ENCODE measurements at places on chromosomes 16 and 17.

DNA sequence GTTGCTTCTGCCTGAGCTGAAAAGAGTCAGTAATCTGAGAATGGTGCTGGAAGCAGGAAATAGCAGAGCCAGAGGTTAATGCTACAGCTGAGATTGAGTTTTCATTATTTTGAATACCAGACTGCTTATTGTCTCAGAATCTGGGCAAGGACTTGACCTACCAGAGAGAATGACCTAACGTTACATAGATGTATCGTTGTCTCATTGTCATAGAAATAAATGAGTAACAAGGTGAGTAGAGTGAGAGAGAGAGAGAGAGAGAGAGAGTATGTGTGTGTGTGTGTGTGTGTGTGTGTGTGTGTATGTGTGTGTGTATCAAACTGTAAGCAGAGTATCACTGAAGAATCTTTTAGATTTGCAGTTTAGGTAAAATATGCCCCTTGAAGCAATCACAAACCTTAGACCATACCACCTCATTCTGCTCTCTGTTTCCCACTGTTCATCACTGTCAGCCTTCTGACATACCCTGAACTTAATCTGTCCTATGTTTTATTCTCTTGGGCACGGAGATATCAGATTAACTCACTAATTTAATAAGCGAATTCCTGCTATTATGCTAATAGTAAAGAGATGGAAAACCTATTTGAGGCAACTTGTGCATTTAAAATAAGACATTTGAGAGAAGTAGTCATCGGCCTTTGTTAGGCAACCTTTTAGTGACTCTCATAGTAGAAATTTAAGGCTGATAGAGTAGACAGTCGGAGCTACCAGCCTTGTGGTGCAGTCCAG lies 87.8 kb downstream of the CYB561 start:
- no peak for DNase-seq

GRCh38 chr16:84029297-84030047 lies 13.1 kb downstream of the SLC38A8 start:
- DNase-seq = no peak

- DNase-seq = no peak
Observed at GRCh38 chr17:44749980-44750318, 8.8 kb upstream of the ADAM11 start.

DNA sequence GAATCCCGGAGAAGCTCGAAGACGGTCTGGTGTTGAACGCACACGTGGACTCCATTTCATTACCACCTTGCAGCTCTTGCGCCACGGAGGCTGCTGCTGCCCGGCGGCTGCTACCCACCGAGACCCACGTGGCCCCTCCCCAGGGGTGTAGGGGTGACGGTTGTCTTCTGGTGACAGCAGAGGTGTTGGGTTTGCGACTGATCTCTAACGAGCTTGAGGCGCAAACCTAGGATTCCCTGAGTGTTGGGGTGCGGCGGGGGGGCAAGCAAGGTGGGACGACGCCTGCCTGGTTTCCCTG lies 1.7 kb upstream of the CBX4 start:
- DNase-seq = no peak

- no peak for DNase-seq
Observed at GRCh38 chr17:61686113-61686512, 95.1 kb upstream of the NACA2 start.

GRCh38 chr17:2239882-2240430 lies 63.6 kb downstream of the SMG6 start:
- no peak for DNase-seq

DNA sequence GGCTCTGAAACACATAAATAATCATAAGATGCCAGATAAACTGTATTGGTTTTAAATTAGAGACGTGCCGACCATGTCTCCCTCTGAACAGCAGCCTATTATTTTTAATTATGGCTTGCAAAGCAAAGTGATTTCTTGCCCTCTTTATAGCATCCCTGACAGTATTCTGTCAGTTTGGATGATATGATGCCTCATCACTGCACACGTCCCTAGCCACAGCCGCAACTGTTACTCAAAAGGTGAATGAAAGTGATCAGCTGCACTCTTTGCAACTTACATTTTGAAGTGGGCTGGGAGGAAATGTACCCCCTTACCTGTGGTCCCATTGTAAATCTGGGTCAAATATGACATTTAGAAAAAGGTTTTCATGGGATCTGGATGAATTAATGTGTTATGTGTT lies 389.9 kb downstream of the MAF start:
- DNase-seq = no peak

GRCh38 chr17:57422574-57423164 lies 166.3 kb downstream of the MSI2 start:
- no peak for DNase-seq

DNA sequence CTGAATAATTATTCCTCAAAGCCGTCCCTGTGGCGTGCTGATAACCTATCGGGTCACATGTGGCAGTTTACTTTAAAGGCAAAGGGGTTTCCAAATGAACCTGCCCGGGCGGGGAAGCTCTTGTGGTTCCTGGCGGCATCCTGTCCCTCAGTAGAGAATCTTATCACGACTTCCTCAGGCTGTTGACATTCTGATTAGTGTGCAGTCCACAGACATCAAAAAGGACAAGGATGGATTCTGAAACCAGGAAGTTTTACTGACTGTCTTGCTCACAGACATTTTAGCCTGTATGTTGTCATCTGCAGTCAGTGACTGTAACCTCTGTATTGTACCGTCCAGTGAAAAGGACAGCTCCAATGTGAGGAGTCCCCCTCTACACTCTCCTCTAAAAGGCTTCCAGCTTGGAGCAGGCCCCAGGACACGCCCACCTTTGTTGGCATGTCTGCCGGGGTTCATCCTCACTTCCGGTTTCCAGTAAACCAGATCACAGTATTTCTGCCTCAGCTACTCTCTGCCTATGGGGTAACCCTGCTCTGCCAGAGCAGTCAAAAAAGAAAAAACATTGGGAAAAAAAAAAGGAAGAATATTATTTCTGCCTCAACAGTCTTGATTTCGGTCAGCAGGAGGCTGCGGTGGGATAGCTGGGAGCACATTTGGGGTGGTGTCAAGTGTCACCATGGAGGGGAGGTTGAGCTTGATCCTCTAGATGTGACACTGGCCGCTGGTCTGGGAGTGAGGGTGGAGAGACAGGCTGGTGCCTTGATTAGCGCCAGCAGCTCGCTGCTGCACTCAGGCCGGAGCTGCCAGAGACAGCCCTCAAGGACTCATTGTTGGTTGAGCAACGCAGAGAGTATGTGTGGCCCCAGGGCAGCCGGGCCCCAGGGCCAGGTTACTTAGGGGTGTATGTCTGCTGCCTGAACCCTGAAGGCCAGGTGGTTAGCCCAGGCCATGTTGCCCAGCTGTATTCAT lies 89.0 kb upstream of the DNAH17 start:
- no peak for DNase-seq

GRCh38 chr17:8843344-8843743 lies 24.1 kb downstream of the PIK3R6 start:
- DNase-seq = no peak

DNA sequence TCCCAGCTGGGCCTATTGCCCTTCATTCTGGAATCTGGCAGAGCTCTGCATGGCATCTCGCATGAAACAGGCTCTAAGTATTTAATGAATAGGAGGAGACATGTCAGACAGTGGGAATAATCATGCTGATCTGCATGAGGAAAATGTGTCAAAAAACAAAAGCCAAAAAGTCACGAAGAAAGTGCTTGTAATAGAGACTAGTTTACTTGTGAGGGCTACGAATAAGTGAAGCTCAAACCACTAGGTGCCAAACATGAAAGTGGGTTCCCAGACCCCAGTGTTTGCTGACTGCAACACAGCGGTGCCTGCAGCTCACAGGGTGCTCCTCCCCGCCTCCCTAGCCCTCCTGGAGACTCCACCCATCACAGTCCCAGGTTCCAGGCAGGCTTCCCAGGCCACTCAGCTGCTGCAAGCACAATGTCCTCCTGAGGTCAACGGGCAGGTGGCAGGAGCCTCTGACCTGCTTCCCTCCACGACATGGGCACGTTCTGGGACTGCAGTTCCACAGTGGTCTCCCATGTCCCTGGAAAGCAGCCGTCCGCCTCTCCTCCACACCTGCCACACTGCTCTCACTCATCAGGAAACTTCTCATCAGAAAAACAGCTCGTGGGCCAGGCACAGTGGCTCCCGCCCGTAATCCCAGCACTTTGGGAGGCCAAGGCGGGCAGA lies 96.5 kb downstream of the ANKRD11 start:
- no peak for DNase-seq

DNA sequence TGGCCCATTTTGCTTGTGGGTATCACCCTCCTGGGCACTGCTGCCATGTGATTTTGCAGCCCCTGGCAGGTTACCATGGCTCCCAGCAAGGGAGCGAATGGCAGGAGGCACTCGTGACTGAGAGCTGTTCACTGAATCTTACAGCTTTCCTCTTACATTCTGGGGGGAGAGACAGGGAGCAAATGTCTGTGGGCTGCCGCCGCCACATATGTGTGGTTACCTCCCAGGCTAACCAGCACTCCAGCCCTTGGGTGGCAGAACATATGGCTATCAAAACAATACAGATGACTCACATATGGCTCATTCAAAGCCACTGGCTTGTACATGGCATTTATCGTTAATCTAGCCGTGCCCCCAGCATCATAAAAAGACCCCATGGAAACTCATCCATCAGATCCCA lies 19.8 kb downstream of the GTF3C1 start:
- DNase-seq = no peak

- no peak for DNase-seq
Observed at GRCh38 chr16:76278980-76279379, 1.8 kb downstream of the CNTNAP4 start.

DNA sequence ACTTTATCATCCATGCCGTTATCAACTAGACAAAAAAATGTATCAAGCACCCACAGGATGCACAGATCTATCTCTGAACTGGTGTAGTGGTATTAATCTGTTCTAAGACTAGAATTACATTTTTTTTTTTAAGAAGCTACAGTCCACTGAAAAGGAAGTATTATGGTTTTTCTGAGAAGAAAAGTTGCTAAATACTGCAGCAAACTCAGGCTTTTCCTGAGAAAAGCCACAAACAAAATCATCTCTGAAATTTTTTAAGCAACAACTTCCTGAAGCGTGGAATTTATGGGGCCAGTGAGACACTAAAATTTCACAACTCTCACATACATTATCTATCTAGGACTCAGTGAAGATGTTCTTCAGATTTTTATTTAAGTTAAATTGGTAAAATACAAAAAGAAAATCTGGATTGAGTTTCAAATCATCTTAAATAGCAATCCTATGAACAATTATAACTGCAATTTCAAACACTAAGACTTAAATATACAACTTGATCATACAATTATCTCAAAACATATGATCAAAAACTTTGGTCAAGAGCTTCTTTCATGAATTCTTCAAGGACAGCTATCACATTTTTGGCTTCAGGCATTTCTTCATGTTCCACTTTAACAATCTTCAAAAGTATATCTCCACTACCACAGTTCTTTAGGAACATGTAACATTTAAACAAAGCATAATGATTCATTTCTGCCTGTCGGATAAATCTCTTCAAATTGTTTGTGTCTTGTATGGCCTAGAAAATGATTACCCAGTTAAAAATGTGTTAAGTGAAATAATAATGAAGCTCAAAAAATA lies 10.5 kb downstream of the C17orf75 start:
- DNase-seq = no peak

DNA sequence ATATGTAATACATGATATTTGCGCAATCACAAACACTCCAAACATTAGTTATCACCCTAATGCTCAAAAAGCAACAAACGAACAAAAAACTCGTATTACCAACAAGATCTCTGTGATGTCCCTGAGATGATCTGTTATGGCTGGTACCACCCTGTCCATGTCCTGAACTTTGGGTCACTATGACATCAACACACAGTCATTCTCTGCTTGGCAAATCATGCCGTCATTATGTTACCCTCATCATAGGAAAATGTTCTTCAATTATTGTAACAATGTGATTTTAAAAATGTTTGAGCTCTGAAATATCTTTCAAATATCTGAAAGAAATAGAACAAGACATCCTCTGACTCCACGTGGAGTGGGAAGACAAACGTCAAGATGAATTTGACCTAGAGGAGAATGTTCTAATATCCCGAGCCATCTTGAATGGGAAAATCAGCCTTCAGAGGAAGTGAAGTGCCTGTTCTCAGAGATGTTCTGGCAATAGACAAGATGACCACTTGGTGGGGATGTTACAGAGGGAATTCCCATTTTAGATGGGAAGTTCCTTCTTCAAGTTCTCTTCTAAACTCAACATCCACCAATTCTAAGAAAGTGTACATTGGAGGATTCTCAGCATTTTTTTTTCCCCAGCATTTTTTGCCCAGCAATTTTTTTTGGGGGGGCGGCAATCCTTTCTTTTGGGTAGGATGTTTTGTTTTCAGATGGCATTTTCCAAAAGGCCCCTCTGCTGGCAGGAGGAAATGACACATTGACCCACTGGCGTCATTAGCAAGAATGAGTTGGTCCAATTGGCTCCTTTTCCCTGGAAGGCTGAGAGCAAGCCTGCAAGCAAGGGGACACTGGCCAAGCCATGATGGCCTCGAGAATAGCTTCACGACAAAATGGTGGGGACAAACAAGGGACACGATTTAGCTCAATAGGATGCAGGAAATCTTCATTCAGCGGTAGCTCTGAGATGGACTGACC lies 3.7 kb upstream of the HSD17B2 start:
- DNase-seq = no peak

- DNase-seq = no peak
Observed at GRCh38 chr16:1441391-1441829, 2.9 kb downstream of the CCDC154 start.

- DNase-seq = no peak
Observed at GRCh38 chr17:47994724-47995123, 23.8 kb downstream of the CDK5RAP3 start.

DNA sequence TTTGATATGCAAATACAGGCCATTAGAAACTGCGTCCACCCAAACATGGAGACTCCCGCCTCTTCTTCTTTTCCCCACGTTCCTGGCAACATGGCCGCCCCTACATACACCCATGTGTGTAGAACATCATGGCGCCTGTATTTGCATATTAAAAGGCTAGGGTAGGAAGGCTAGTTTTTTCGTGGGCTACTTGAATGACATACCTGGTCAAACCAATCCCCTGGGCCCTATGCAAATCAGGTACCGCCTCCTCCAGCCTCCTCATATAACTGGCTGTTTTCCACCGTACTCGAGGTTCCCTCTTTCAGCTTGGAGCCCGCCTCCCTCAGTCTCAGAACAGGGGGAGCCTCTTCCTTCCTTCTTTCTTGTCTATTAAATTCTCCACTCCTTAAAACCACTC lies 840 bp upstream of the CD300LB start:
- DNase-seq = no peak

DNA sequence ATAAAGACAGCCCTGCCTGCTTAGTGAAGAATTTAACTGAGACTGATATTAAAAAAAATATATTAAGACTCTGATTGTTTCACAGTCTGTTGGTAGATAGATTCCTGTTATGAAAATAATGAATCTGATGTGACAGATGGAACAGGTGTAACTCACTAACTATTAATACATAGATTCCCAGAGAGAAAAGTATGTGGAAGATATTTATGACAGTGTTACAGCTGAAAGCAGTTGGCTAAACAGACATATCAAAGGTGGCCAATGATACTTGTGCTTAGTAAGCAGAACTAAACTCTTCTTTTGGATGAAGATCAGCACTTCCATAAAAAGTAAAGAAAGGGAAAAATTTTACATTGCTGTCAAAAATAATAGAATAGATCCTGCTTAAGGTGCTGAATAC lies 598.2 kb upstream of the CA10 start:
- DNase-seq = no peak

Data from activated CD8-positive, alpha-beta memory T cell treated with anti-CD3 and anti-CD28 coated beads for 1 hour (primary cell).